Stimulated activated naive CD4-positive, alpha-beta T cell treated with Interleukin-2 at 50 U/mL for 16 hours (primary cell): ENCODE measurements at places on chromosomes 2 and 18.

DNA sequence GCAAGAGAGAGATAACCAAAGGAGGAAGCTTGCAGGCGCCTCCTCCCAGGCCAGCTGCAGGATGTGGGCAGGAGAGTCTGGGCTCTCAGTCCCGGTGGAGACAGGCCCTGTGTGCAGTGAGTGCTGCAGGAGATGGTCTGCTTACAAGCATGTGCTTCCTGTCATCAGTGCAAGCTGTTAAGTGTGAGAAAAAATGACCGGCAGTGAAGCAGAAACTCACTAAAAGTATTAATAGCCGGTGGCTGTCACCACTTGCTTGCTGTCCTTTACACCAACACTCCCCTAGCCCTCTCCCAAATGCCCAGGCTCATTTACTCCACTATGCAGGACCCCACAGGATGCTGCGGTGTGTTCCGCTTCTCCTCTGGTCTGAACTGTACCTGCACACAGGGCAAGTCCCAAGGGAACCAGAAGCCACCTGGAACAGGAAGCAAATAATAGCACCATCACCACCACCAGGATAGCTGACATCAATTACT is 435.6 kb upstream of the HS6ST1 start:
- DNase-seq: no peak

DNA sequence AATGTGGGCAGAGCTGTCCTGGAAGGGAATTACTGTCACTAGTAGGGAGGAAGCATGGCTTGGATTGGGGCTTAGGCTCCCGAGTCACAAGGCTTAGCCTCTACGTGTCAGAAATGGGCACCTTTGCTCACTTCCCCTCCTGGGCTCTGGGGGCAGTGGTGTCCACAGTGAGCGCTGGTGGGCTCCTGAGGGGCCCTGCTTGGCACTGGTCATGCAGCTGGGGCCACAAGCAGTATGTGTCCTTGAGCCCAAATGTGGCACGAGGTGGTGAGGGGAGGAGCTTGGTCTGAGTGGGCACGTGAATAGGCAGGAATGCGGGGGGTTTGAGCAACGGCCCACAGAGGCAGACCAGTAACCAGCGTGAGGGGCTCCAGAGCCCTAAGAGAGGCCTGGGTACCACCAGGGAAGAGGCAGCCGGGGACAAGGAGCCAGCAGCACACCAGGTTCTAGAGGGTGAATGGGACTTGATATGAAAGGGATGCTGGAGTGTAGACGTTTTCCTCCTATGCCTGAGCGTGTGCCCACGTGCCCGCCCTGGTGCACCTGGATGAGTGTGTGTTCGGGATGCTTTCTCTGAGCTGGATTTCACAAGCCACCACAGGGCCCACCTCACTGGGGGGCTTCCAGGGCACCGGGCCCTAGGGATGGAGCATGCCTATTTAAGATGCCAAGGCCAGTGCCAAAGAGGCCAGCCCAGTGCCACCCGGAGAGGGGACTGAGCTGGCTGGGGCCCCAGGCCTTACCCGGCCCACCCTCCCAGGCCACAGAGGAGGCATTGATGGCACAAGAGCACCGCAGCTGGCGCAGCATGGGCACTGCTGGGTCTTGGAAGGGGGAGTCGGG is 22.8 kb upstream of the PTMA start:
- no peak for DNase-seq

- no peak for DNase-seq
Measured at GRCh38 chr18:9850309-9850708, 35.5 kb upstream of the TXNDC2 start.

GRCh38 chr2:210445116-210445707 is 31.3 kb downstream of the LANCL1 start:
- DNase-seq: no peak

DNA sequence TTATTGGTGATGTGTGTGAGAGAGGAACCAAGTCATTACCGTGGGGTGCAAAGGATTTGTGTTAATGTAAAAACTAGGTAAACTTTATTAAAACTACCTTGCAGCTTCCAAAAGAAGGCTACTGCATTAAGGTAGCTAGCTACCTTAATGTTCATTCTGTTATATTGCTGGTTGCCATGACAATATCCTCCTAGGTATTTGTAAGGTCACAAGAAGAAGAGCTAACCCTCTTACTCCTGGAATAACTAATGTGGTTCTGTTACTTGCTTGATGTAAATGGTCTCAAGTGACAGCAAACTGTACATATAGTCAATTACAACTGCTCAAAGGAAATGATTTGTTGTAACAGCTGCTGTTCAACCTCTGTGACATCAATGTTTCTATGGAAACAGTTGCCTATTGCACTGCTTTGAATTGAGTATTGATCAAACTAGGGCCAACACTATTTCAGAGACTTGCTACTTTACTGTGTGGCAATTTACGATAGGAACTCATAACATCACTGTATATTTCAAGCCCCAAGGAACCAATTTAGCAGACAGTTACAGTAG is 319.8 kb upstream of the HNRNPA3 start:
- no peak for DNase-seq

DNA sequence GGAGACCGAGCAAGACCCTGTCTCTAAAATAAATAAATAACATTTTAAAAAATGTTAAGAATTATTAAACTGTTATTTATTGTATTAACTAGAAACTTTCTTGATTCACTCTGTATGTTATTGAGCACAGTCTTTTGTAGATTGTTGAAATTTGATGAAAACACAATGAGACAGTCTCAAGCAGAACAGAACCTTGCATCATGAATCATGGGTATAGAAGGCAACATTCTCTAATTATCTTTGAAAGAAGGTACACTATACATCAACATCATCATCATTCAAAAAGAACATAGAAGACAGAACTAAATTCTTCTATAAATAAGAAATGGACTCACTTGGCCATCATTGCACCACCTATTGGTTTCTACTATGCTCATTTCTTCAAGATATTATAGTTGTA is 67.7 kb downstream of the SLC8A1 start:
- DNase-seq: no peak

GRCh38 chr2:226721541-226721940 is 78.1 kb downstream of the IRS1 start:
- no peak for DNase-seq

DNA sequence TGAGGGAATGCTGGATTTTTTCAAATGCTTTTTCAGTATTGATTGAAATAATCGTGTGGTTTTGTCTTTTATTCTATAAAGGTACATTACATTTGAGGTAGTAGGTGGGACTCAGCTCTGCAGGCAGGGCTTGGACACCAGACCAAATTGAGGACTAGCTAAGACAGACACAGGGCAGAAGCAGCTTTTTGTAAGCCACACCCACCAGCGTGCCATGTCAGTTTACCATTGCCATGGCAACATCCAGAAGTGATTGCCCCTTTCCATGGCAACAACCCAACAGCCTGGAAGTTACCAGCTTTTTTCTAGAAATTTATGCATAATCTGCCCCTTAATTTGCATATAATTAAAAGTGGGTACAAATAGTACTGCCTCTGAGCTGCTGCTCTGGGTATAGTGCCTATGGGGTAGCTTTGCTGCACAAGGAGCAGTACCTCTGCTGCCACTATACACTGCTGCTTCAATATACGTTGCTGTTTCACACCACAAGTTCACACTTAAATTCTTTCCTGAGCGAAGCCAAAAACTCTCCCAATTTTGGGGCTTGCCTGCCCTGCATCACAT is 23.6 kb upstream of the VWA3B start:
- no peak for DNase-seq

DNA sequence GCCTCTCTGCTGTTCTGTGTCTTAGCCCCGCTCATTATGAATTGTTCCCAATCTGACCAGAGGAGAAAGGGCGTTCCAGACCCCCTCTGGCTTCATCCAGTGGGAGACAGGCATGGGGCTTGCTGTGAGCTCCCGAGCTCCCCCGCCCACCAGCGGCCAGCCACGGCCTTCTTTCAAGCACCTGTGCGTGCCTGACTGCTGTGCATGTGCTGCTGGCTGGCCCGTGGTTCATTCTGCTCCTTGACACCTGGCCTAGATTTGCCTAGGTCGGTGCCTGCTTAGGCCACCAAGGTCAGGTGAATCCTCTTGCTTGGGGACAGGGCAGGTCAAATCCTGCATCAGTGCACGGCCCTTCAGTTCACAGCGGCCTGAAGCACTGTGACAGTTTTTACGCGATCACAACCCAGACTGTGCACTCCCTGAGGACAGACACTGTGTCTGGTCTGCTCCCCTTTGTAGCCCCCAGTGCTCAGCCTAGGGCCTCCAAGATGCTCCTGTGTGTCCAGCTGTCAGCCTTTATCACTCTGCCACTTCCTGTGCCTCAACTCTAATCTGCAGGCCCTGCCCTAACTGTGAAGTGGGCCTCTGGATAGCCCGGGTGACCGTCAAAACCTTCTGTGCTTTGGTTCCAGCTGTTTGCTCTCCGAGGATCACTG is 3.6 kb upstream of the LPIN1 start:
- DNase-seq: no peak

DNA sequence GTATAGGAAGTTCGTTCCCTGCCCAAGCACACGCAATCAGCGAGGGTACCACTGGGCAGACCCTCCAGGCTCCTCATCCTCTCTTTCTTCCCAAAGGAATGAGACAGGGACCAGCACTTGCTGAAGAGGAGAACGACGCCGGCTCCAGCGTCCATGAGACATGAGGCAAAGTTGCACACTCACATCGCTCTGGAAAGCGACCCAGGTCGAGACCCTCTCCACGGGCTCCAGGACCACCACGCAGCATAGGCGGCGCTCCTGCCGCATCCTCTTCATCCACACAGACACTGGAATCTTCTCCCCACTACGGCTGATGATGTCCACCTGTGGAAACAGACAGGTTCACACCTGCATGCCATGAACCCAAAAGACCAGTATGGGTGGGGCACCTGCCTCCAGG is 10.8 kb downstream of the PASK start:
- no peak for DNase-seq

- no peak for DNase-seq
Measured at GRCh38 chr18:42509750-42510415, 554.8 kb downstream of the PIK3C3 start.

DNA sequence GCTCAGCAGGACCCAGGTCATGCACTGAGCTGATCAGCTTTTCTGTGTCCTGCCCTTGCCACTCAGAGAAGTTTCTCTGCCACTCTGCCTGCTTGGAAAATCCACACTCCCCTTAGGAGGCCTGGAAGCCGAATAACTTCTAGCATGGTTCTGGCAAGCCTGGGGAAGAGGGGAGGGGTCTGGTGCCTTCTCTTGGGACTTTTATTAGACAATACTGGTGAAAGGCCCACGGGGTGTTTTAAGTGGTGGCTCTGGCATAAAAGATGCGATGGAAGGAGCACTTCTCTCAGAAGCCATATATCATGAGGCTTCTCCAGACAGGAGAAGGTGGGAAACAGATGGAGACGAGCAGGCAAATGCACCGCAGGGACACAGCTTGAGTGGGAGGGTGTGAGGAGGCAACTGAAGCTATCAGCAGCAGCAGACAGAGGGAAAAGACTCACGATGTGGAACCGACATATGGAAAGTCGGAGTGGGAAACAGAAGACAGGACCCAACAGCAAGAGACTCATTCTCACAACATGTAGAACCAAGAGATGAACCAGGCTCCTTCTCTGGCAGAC is 141.8 kb upstream of the CTNNA2 start:
- DNase-seq: no peak

GRCh38 chr2:148990968-148991367 is 47.5 kb upstream of the LYPD6B start:
- no peak for DNase-seq

GRCh38 chr18:74084184-74084855 is 63.3 kb downstream of the FBXO15 start:
- no peak for DNase-seq

- peak; percentile 84 for DNase-seq
Measured at GRCh38 chr2:144331674-144332355, 188.1 kb downstream of the ZEB2 start.

DNA sequence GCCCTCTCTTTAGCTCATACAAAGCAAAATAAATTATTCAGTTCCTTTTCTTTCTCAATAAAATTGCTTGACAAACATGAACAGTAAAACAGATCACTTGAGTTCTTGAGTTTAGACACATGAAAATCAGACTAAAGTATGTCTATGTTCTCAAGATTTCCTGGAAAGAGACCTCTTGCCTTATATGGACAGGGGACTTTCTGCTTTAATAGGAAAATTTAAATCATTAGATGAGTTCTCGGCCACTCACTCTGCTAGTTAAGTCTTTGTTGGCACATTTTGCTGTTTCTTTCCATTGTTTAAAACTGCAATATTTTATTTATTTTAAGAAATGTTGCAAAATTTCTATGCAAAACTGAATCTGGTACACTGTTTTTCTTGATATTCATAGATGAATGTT is 207.8 kb downstream of the RND3 start:
- no peak for DNase-seq

DNA sequence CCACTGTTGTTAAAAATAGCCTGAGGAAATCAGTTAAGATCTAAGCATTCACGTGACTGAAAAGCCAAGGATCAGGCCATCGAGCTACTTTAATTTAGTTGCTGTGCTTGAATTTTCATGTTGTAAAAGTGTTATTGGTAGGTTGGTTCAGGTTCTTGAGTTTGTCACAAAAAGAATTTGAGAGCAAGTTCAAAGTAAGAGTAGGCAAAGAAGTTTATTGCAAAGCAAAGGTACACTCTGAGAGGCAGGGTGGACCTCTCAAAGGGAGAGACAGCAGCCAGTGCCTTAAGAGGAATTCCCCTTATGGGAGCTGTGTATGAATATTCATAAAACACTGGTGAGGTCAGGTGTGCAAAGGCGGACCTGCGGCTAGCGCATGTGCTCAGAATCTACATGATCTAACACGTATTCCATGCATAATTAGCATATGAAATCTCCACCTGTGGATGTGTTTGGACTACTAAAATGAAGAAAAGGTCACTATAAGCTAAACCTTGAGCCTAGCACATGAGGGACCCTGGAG is 236.5 kb downstream of the NDUFA10 start:
- no peak for DNase-seq

DNA sequence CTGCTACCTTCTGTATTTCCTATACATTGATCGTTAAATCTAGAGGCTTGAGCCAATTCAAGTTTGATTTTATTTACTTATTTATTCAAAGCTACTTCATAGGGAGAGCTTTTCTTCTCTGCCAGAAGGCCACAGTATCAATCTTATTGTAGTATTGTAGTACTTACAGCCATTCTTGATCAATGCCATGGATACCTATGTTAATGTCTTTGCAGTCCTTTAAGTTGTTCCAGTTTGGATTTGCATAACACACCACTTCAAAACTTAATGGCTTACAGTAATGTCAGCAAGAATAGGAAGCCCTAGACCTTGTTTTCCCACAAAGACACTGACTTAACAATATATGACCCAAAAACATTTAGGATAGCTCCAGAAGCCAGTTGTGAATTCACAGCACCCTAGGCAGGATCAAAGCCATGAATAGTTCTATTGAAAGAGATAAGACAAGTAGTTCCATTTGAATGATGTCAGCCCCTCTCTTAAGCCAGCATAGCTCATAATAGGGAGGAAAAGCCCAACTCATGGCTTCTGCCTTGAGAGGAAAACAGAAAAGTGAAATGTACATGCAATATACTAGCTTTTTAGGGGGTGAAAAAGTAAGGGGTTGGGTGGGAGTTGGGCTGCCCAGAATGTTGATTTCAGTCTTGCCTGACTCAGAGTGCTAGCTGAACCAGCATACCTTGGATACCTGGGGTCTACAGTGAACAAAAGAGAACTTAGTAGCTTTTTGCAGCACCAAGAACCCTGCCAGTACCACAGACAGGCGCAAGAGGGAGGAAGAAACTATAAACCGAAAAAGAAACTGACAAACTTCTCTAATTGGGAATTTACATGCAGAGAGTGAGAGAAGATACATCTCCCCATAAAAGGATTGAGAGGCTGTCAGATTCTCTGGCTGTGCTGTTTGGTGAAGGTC is 101.4 kb downstream of the CAMKMT start:
- DNase-seq: no peak
